ENCODE measurements at places on chromosomes 7 and 10. TPM values are rescaled to one million over a fixed set of nuclear protein-coding genes. Genes with fewer than 3 reads are reported as not detected.

ACTL6B gene
- total RNA-seq: not detected

TMEM225B gene
- 0.43 TPM for total RNA-seq

PCGF5 gene
- 28.2 TPM for total RNA-seq

DYDC2 gene
- total RNA-seq: not detected

HHEX gene
- total RNA-seq: not detected

HGF gene
- not detected for total RNA-seq

CACNB2 gene
- total RNA-seq: 0.46 TPM

DNA sequence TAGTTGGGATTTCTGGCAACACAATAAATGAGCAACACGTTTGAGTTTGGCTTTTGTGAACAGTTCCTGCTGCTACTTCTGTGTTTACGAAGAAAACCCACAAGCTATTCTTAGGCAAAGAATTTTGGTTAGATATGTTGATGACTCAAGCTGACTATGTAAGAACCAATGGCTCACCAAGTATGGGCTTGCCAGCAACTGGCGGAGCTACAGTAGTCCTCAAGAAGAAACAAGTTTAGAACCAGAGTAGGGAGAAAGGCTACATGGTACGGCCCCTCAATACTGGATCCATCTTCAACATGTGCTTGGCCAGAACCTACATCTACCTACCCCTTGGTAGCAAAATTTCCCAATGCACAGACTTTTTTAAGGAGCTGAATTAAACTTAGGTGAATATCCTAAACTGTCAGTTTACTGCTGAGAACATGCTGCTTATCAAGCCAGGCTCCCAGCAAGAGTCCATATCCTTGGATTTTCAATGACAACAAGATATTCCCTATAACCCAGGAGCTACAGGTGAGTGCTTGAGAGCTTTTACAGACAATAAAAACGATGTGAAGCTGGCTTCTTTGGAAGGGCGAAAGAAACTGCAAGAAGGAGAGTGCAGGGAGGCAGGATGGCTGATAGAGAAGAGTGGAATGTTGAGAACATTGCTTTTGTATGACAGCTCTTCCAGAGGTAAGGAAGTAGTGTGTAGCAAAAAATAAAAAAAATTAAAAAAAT, 74.3 kb upstream of the ASAH2 start:
- H3K36me3 ChIP-seq: no peaks in the 10 kb centered on the region
- peaks cover 33% of the 10 kb centered on the region for H3K4me1 ChIP-seq
- H3K27ac ChIP-seq: peak overlapping the region; percentile 85
- peak; percentile 99 for DNase-seq

DNA sequence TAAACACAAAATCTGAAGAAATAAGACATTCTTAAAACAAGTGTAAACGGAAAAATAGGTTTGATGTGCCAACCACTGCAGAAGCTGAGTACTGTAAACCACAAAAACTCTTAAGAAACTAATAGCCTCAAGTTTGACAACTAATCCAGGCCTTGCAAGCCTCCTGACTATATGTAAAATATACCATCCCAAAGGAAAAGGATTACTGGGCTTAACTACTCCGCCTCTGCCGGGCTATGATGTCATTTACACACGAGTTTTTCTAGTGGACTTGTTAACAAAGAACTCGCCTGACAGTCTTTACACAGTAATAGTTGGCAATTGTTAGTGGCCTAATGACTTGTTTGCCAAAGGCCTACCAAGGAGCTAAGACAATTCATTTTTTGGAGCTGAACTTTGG, 2.1 kb downstream of the KIF5B start:
- H3K4me3 ChIP-seq: peak overlapping the region; percentile 91
- H3K4me1 ChIP-seq: peaks cover 32% of the 10 kb centered on the region
- DNase-seq: peak; percentile 72
- peak overlapping the region; percentile 94 for H3K27ac ChIP-seq
- no peaks in the 10 kb centered on the region for H3K27me3 ChIP-seq

DNA sequence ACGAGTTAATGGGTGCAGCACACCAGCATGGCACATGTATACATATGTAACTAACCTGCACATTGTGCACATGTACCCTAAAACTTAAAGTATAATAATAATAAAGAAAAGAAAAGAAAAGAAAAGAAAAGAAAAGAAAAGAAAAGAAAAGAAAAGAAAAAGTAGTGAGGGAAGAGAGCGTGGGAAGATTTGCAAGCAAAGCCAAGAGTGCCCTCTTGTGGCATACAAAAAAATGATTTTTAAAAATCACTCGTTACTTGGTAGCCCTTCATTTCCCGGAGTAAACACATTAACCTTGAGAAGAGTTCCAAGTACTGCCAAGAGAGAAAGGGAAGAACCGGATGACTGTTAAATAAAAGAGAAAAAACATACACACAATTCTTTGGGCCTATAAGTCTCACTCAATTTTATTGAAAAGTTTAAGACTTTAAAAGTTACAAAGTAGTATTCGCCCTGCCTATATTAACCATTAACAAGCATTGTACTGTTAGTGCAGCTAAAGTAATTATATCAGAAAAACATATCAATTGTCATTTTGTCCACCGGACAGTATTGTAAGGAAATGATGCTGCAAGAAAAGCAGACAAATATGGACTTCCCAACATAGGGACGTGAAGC, 6.2 kb upstream of the CH25H start:
- H3K27me3 ChIP-seq: peaks cover 2% of the 10 kb centered on the region
- H3K27ac ChIP-seq: no peak overlapping the region
- no peaks in the 10 kb centered on the region for H3K4me1 ChIP-seq
- H3K4me3 ChIP-seq: no peak overlapping the region
- DNase-seq: peak; percentile 25

DNA sequence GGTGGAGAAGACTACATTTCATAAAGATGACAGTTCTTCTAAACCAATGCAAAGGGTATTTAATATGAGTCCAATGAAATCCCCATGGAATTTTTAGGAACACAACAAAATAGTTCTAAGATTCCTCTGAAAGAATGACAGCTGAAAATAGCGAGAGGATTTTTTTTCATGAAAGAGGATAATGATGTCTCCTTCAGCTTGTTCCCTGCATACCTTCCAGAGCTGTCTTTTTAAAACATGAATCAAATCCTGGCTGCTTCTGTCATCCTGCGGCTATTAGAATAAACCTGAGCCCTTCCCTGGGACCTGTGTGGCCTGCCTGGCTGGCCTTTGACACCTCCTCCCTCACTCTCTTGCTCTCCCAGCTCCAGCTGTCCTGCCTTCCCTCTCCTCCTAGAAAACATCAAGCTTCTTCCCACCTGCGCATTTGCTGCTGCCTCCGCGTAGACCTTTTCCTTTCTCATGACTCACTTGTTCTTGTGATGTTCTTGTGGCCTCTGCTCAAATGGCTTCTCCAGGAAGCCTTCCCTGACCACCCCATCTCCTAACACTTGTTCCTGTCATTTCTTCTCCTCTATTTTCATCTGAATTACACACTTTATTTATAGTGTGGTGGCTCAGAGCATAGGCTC, 57.4 kb downstream of the EEPD1 start:
- peaks cover 26% of the 10 kb centered on the region for H3K4me1 ChIP-seq
- H3K27ac ChIP-seq: no peak overlapping the region
- no peaks in the 10 kb centered on the region for H3K36me3 ChIP-seq
- no peak overlapping the region for H3K4me3 ChIP-seq

DNA sequence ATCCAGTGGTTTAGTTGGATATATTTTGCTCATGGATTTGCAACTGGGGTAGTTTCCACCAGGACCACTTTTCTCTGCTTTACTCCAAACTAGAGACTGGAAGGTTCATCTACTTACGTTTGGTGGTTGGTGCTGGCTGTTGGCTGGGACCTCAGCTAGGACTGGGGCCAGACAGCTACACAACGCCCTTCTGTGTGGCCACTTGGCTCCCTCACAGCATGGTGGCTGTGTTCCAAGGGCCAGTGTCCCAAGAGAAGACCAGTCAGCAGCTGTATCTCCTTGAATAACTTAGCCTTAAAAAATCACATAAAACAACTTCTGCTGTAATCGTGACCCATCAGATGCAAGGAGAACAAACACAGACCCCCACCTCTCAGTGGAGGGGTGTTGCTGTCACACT, 4.2 kb upstream of the KCNH2 start:
- no peaks in the 10 kb centered on the region for H3K36me3 ChIP-seq
- no peak overlapping the region for H3K27ac ChIP-seq
- H3K4me3 ChIP-seq: no peak overlapping the region
- peaks cover 46% of the 10 kb centered on the region for H3K27me3 ChIP-seq

GRCh38 chr7:105024734-105025133, 10.7 kb downstream of the KMT2E start:
- no peaks in the 10 kb centered on the region for H3K36me3 ChIP-seq
- peak; percentile 78 for DNase-seq
- no peak overlapping the region for H3K27ac ChIP-seq
- no peak overlapping the region for H3K4me3 ChIP-seq

DNA sequence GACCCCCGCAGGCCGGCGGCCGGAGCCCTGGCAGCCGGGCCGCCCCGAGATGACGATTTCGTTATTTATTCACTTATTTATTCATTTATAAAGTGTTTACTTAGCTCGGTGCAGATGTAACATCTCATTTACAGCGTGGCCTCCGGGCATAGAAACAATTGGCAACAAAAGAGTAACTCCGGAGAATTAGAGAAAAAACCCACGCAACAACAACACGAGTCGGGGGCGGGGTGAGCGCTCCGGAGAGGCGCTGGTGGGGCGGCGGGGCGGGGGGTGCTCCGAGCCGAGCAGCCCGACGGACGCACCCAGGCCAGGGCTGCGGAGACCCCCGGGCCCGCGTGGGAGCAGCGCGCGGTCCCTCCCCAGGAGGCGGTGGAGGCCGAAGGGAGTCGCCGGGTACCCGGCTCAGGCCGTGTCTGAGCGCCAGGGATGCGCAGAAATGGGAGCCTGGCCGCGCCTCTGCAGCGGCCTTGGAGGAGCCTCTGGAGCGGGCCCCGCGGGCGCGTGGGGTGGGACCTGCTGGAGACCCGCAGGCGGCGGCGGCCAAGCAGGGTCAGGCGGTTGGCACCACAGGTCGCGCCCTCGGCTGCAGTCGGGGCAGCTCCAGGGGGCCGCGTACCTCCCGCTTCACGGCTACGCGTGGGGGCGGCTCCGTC, 14.3 kb downstream of the UNCX start:
- no peaks in the 10 kb centered on the region for H3K36me3 ChIP-seq
- H3K27me3 ChIP-seq: peaks cover 79% of the 10 kb centered on the region
- DNase-seq: no peak
- H3K27ac ChIP-seq: no peak overlapping the region
- no peak overlapping the region for H3K4me3 ChIP-seq

GRCh38 chr10:2980791-2981360, 86.5 kb upstream of the PFKP start:
- H3K4me1 ChIP-seq: peaks cover 34% of the 10 kb centered on the region
- H3K27ac ChIP-seq: peak overlapping the region; percentile 98
- peak overlapping the region; percentile 52 for H3K4me3 ChIP-seq
- H3K27me3 ChIP-seq: no peaks in the 10 kb centered on the region
- DNase-seq: peak; percentile 67

- peak; percentile 32 for DNase-seq
- H3K27ac ChIP-seq: no peak overlapping the region
- no peak overlapping the region for H3K4me3 ChIP-seq
- no peaks in the 10 kb centered on the region for H3K36me3 ChIP-seq
- H3K27me3 ChIP-seq: no peaks in the 10 kb centered on the region
Observed at GRCh38 chr7:123022576-123022975, 27.1 kb upstream of the TAS2R16 start.

- no peak for DNase-seq
- no peak overlapping the region for H3K27ac ChIP-seq
- H3K4me3 ChIP-seq: no peak overlapping the region
- no peaks in the 10 kb centered on the region for H3K27me3 ChIP-seq
- H3K36me3 ChIP-seq: peaks cover 5% of the 10 kb centered on the region
- H3K4me1 ChIP-seq: no peaks in the 10 kb centered on the region
Observed at GRCh38 chr10:60167050-60167449, 222.6 kb downstream of the ANK3 start.

GRCh38 chr7:102988631-102989560, 76.1 kb downstream of the LRRC17 start:
- no peak for DNase-seq
- H3K27ac ChIP-seq: no peak overlapping the region

- H3K4me3 ChIP-seq: no peak overlapping the region
- no peaks in the 10 kb centered on the region for H3K36me3 ChIP-seq
- H3K27ac ChIP-seq: no peak overlapping the region
- H3K4me1 ChIP-seq: no peaks in the 10 kb centered on the region
- no peaks in the 10 kb centered on the region for H3K27me3 ChIP-seq
Observed at GRCh38 chr7:9242636-9243035, 809.2 kb downstream of the NXPH1 start.

GRCh38 chr7:33762911-33763306, 142.4 kb upstream of the BMPER start:
- no peak overlapping the region for H3K27ac ChIP-seq
- no peak overlapping the region for H3K4me3 ChIP-seq
- H3K4me1 ChIP-seq: peaks cover 9% of the 10 kb centered on the region

DNA sequence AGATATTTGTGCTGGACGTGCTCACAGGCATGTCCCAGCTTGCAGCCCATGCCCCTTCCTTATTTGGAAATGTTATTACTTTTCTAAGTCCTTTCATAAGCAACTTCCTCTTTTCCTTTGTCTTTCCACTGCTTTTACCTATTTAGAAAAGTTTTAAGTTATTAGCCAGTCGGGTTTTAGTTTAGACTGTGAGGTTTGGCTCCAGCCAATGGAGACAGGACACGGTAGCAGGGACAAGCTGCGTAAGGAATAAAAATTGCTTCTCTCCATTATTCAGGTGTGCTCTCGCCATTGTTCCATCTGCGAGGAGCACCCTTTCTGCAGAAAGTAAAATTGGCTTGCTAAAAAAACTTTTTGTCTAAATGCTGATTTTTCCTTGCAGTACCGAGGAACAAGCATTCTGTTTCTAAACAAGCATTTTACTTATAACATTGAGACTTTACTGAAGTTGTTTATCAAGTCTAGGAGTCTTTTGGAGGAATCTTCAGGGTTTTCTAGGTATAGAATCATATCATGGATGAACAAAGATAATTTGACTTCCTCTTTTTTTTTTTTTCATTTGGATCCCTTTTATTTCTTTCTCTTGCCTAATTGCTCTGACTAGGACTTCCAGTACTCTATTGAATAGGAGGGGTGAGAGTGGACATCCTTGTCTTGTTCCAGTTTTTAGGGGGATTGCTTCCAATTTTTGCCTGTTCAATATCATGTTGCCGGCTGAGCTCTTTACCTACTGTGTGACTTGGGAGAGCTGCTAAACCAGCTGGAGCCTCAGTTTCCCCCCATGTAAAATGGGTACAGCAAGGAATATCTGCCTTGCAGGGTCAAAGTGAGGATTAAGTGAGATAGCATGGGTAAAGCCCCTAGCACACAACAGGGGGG, 63.8 kb downstream of the ALOX5 start:
- H3K36me3 ChIP-seq: no peaks in the 10 kb centered on the region
- no peak overlapping the region for H3K4me3 ChIP-seq
- no peak overlapping the region for H3K27ac ChIP-seq
- H3K4me1 ChIP-seq: no peaks in the 10 kb centered on the region

DNA sequence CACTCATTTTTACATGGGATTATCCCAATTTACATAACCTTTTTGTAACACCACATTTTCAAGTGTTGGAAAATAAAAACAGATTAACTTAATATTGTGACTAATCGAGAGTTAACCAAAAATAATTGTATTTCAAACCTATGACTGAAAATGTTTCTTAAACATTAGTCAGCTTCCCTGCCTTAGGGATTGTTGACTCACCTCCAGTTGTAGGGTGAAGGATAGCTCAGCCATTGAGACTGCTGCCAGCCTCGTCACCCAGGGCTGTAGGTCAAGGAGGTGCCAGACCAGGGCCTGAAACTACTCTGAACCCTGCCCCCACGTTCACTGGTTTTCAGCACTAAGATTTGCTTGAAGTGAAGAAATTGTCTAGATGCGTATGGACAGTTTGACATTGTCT, 351.2 kb downstream of the GFRA1 start:
- H3K27me3 ChIP-seq: no peaks in the 10 kb centered on the region
- peaks cover 3% of the 10 kb centered on the region for H3K4me1 ChIP-seq
- no peak overlapping the region for H3K27ac ChIP-seq
- DNase-seq: peak; percentile 64

- no peaks in the 10 kb centered on the region for H3K4me1 ChIP-seq
- H3K27ac ChIP-seq: no peak overlapping the region
- no peak overlapping the region for H3K4me3 ChIP-seq
- H3K36me3 ChIP-seq: no peaks in the 10 kb centered on the region
- H3K27me3 ChIP-seq: no peaks in the 10 kb centered on the region
- DNase-seq: no peak
Observed at GRCh38 chr7:81256991-81257390, 338.1 kb upstream of the SEMA3C start.

Data from astrocyte (in vitro differentiated cells and primary cell).